ENCODE measurements at places on chromosomes 11 and 22. TPM values are rescaled to one million over a fixed set of nuclear protein-coding genes. Genes with fewer than 3 reads are reported as not detected.

GRCh38 chr11:3783611-3784010 is 13.7 kb downstream of the NUP98 start:
- DNase-seq: no peak

Gene SOX10
- total RNA-seq: not detected

DNA sequence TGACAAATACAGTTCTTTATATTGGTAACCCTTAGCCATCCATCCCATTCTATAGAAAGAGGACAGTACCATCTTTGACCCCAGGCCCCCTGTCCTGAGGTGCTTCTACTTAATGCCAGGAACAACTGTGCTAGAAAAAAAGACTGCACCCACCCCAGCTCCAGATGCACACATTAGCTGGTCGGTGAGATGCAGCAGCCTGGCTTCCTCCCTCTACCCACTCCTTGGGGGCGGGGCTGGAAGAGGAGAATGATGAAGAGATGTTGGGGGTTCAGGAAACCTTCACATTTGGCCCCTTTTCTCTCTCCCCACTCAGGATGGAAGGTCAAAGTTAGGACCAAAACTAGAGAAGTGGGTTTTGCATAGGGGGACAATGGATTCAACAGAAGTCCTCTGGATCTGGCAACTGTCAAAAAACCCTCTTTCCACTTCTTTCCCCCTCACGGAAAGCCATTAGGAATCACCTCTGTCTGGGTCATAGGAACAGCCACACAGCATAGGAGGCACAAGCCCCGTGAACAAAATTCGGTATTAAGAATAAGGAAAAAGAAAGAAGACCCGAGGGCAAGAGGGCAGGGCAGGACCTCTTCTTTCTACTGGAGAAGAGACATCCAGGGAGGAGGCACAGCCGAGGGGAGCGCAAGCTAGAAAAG is 755 bp downstream of the NRIP3 start:
- peak; percentile 52 for DNase-seq

DNA sequence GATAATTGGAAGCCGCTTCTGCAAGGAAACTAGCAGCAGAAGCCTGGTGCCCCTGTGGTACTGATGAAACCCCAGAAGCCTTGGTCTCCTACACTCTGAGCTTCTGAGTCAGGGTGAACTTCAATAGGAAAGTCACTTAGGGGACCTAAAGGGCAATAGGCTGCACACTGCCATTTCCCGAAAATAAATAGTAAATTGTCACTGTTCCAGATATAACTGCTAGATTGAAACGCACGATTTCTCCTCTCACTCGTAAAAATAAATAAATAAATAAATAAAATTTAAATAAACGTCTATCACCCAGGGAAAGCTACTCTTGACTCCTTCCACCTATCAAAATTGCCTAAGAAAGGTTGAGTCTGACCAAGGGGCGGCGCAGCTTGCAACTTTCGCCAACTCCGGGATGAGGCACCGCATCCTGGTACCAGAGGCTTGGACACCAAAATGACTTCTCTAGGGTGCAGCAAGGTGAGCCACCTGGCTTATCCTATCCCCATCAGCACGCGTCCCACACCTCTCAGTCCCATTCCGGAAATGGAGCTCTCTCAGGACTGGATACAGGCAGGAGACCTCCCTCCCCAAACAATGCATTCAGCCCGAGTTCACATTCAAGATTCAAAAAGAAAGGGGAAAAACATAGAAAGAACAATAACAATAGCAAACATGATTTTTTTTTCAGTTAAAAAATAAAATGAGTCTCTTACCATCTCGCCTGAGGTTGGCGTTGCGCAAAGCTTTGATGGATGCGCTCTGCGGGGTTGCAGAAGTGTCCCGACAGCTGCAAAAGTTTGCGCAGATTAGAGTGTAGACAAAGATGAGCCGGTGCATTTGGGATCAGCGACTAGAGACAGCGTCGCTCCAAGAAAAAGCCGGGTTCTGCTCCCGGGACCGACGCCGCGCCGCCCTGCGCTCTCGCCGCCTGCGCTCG is 583 bp downstream of the PDGFD start:
- DNase-seq: no peak

GRCh38 chr11:72789493-72790131 is 4.2 kb downstream of the STARD10 start:
- no peak for DNase-seq

Gene MS4A14
- not detected for total RNA-seq

DNA sequence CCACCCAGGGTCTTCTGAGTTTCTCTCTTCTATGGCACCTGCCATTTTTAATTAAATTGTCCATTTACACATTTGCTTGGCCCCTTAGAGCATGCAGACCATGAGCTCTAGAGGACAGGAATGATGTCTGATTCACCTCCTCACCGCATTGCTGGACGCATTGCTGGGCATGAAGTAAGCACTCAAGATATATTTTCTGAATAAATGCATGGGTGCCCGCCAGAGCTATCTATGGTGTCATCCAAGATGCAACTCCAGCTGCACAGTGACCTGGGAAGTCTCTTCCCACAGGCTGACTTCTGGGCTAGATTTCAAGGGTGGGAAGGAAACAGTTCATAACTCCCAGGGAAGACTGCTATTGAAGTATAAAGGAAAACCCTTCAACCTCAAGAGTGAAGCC is 66.6 kb upstream of the ASPHD2 start:
- no peak for DNase-seq

Gene HTR3A
- total RNA-seq: not detected

- no peak for DNase-seq
Observed at GRCh38 chr22:25760848-25761595, 19.0 kb downstream of the MYO18B start.

DNA sequence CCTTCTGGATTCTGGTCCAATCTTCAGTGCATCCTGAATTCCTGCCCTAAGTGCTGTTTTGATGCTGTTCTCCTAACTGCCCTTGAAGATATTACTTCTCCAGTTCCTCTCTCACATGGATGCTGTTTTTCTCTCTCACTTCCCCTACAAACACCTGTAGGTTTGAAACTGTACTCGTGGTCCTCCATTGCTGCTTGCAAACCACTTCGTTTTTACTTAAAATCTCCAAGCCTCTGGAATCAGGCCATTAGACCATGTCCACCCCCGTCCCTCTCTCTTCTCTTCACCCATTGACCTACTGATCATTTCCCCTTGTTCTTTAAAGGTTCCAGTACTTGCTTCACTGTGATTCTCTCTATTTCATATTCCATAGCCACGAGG is 988.1 kb downstream of the NTM start:
- no peak for DNase-seq

Gene BARX2
- not detected for total RNA-seq

GRCh38 chr22:44701824-44702478 is at the start of gene PRR5:
Gene PRR5 (plus strand): TSS chr22:44702204. CDS start chr22:44702475, 271 bp downstream.
- DNase-seq: peak; percentile 91

- DNase-seq: no peak
Observed at GRCh38 chr11:123439616-123440015, 9.5 kb downstream of the GRAMD1B start.

DNA sequence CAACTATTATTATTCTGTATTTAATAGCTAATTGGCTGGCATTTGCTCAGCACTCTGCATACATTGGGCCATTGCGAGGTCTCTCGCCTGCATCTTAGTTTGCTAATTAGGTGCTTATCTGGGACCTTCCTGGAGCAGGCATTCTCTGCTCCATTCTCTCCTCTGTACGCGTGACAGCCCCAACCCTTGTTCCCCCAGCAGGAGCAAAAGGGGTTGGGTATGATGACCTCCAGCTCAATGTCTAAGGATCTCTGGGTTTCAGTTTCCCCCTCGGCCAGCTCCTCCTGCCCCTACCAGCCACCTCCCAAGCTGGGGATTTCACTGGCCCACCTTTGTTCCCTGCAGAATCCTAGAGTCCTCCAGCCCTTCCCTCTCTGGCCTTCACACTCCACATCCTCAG is 9.7 kb upstream of the LGALS2 start:
- DNase-seq: no peak

GRCh38 chr22:46296257-46297150 is at the start of gene GTSE1:
Gene GTSE1 (plus strand): TSS chr22:46296870. CDS start chr22:46297401, 531 bp downstream.
- DNase-seq: peak; percentile 99

DNA sequence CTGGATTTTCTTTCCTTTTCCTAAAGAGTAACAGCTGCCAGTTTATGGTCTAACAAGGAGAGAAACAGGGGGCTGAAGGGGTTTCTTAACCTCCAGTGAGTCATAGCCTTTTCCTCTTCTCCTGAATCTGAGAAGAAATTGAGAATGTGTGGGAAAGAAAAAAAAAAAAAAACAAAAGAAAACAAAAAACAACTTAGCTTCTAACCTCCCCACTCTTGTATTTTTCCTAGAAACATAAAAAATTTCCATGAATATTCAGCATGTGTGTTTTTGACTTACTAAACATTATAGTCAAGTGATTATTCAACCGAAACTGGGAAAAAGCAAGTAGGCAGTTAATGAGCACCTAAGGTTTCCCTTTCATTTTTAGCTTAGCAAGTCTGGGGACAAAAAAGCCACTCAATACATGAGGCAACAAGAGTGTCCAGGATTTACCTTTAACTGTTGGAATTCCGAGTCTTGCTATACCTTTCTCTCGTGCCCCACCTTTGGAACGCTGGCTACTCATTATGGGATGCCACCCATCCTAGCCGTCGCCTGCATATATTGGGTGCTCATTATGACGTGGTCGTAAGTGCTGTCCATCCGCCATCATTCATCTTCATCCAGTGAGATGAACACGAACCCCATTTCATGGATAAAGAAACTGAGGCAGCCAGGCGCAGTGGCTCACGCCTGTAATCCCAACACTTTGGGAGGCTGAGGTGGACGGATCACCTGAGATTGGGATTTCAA is 2.4 kb downstream of the ASPHD2 start:
- no peak for DNase-seq

- DNase-seq: peak; percentile 81
Observed at GRCh38 chr11:9137293-9138132, 46.1 kb upstream of the SCUBE2 start.

Gene P2RY6
- not detected for total RNA-seq

Gene POU2AF1
- total RNA-seq: 4.5 TPM

Gene HORMAD2
- not detected for total RNA-seq

DNA sequence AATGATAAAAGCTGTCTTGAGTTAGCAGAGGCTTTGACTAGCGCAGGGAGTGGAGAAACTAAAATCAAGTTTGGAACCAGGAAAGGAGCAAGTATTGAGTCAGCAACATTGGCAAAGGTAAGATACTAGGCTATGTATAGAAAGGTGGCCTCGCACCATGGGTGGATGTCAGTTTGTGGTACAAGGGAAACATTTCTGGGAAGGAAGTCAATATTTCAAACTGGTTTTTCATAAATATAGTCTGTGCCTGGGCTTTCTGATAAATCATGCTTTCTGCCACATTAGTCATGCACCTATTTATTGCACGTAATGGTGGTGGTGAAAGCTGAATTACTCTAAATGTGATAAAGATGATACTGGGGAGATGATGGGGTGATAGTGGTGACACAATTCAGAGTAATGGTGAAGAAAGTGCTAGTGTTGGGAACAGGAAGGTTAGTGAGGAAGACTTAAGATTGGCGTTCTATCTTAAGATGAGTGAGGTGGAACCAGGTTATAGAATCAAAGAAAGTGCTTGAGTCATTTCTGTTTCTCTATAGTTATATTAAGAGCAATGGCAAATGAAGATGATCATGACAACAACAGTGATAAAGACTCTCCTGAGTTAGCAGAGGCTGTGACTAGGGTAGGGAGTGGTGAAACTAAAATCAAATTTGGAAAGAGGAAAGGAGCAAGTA is 729.0 kb downstream of the FAM181B start:
- DNase-seq: peak; percentile 10

GRCh38 chr22:49365191-49365837 is 462.4 kb downstream of the BRD1 start:
- no peak for DNase-seq

GRCh38 chr22:25644122-25644521 is 79.6 kb downstream of the GRK3 start:
- no peak for DNase-seq

DNA sequence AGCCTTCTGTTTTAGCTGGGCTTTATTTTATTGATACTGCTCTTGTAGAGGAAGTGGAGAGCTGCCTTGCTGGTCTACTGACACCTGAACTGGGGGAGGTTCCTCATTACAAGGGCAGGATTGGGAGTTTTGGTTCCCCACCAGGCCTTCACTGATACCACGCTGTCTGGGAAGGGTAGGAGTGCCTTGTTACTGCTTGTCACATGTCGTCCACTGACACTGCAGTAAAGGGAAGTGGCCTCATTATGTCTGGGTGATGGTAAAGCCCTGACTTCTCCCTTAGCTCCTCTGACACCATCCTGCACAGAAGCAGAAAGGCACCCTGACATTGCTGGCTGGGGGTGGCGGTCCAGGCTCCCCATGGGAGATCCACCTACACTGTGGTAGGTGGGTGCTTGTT is 38.7 kb upstream of the ELF5 start:
- no peak for DNase-seq

DNA sequence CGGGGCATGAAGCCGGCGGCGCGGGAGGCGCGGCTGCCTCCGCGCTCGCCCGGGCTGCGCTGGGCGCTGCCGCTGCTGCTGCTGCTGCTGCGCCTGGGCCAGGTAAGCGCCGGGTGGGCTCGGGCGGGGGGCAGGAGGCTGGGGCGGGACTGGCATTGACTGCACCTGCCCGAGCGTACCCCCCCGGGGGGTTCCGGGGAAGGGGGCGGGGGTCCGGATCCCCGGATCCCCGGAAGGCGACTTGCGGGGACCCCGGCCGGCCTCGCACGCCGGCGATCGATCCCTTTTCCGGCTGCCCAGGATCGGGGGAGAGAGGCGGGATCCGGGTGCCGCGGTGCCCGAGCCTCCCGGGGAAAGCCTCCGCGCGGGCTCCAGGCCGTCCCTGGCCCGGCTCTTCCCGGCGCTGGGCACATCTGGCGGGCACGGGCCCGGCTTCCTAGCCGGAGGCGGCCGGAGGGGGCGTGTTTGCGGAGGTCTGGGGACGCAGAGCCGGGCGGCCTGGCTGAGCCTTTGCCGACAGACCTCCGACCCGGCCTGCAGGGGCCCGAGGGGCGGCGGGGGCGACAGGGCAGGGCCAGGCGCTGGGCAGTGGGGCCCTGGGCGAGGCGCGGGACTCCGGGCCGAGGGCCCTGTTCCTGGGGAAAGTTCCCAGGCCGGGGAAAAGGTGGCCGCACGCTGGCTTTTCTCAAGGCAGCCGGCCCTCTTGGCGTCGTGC is 705 bp downstream of the PTPRJ start:
- DNase-seq: peak; percentile 35

Measured in activated CD8-positive, alpha-beta T cell treated with anti-CD3 and anti-CD28 coated beads for 36 hours (primary cell).